ENCODE measurements at places on chromosomes 7 and 10.

GRCh38 chr7:100539436-100540006 is 518 bp downstream of the AGFG2 start:
- peaks cover 55% of the 10 kb centered on the region for H3K4me1 ChIP-seq
- peak overlapping the region; percentile 92 for H3K27ac ChIP-seq
- no peak for DNase-seq
- peaks cover 3% of the 10 kb centered on the region for H3K27me3 ChIP-seq
- H3K36me3 ChIP-seq = peaks cover 23% of the 10 kb centered on the region
- H3K4me3 ChIP-seq = peak overlapping the region; percentile 95

- no peak overlapping the region for H3K27ac ChIP-seq
- no peaks in the 10 kb centered on the region for H3K27me3 ChIP-seq
- no peak overlapping the region for H3K4me3 ChIP-seq
Measured at GRCh38 chr7:80247144-80247543, 112.5 kb downstream of the GNAI1 start.

GRCh38 chr10:80277016-80277415 is 12.4 kb downstream of the MAT1A start:
- H3K4me3 ChIP-seq = no peak overlapping the region
- H3K4me1 ChIP-seq = no peaks in the 10 kb centered on the region
- no peak overlapping the region for H3K27ac ChIP-seq
- H3K27me3 ChIP-seq = no peaks in the 10 kb centered on the region

GRCh38 chr7:116150588-116150987 is 59.8 kb upstream of the TES start:
- no peak overlapping the region for H3K4me3 ChIP-seq
- DNase-seq = no peak
- H3K36me3 ChIP-seq = no peaks in the 10 kb centered on the region
- no peak overlapping the region for H3K27ac ChIP-seq
- peaks cover 11% of the 10 kb centered on the region for H3K4me1 ChIP-seq

DNA sequence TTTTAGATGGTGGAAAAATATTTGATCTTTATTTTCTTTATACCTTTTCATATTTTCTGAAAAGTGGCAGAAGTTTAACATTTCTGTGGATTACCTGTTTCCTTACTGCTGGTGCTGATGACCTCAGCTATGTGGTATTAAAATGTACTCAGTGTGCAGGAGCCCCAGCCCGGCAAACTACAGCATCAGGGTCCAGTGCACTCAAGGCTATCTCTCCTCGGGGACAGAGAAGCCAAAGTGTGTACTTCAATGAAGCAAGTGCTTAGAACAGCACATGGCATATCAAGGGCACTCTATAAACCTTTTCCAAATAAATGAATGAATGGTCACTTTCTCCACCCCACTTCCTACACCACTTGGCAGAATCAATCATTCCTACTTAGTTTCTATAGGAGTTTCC is 111.8 kb downstream of the HIP1 start:
- no peak overlapping the region for H3K4me3 ChIP-seq
- no peak for DNase-seq

GRCh38 chr7:141652691-141653090 is 49.3 kb downstream of the DENND11 start:
- DNase-seq = no peak
- H3K4me1 ChIP-seq = peaks cover 4% of the 10 kb centered on the region
- peaks cover 36% of the 10 kb centered on the region for H3K36me3 ChIP-seq
- no peak overlapping the region for H3K27ac ChIP-seq
- no peak overlapping the region for H3K4me3 ChIP-seq

DNA sequence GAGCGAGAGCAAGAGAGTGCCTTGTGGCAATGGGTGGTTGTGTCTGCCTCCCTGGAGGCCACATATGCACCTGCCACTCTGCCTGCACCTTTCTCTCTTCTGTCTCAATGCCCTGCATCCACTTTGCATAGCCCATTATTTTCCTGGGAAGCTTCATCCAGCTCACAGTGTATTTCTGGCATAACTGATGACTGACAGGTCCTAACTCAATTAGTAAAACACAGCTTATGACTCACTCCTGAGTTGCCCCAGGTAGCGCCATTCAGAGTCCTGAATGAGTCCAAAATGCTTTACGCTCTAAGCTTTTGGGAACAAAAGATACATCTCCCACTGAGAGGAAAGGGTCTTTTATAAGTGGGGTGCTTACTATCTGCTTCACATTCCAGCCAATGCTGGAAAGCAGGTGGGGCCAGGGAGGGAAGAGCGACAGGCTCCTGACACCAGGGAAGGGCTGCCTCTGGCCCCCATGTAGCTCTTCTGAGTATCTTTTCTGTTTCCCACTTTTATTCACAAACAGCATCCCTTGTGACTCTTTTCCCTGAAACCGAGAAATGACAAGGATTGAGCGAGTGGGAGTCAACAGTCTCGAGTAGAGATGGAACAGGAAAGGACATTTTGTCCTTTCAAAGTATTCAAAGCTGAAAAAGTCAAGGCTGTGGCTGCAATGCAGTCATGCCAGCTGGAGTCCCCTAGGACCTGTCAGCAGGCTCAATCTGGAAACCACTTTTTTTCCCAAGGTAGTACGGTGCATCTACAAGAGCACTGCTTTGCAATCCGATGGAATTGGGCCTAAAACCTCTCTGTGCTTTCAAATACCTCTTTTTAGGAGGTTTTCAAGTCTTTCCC is 479.3 kb upstream of the PODXL start:
- H3K27ac ChIP-seq = no peak overlapping the region
- H3K36me3 ChIP-seq = no peaks in the 10 kb centered on the region
- H3K4me3 ChIP-seq = no peak overlapping the region
- no peaks in the 10 kb centered on the region for H3K4me1 ChIP-seq

Measured in activated naive CD8-positive, alpha-beta T cell treated with anti-CD3 and anti-CD28 coated beads, Interleukin-2, amount 50 U/mL, for 24 hours (primary cell).